ENCODE measurements at places on chromosomes 1 and 21.

- no peak for DNase-seq
Measured at GRCh38 chr1:42155362-42155761, 2.2 kb downstream of the GUCA2B start.

GRCh38 chr1:29551123-29551936, 315.0 kb downstream of the PTPRU start:
- no peak for DNase-seq

DNA sequence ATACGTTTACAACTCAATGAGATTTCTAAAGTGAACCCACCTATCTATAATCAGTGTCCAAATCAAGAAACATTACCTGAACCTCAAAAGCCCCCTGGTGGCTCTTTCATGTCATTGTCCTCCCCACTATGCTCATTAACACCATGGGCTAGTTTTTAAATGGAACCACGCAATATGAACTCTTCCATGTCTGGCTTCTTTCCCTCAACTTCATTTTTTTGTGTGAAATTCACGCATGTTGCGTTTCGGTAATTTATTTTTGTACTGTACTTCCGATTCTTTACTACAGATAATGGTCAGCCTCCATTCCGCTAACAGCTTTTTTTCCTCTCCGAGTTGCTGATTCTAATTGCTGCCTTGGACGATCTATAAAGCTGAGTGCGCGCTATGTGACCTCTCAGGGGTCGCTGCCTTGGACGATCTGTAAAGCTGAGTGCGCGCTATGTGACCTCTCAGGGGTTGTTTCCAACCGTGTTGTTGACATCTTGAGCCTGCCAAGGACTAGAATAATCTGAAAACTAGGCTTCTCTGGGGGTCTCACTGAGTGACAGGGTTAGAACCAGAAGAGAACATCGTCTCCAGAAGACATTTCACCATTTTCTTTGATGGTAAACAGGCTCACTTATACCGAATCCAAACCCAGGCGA, 1.1 kb upstream of the CACYBP start:
- peak; percentile 60 for DNase-seq

DNA sequence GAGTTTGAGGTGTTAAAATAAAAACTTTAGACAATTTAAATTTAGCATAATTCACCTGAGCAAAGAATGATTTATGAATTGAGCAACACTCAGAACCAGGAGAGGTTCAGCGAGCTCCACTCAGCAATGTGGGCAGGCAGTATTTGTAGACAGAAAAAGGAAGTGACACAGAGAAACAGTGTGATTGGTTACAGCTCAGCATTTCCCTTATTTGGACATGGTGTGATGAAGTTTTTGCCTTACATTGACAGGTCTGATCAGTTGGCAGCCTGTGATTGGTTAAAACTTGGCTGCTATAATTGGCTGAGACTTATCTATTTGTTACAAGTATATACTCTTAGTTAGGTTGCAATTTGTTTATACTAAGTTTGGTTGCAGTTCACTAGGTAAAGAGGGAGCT, 621.2 kb upstream of the PRMT6 start:
- no peak for DNase-seq

GRCh38 chr1:85047472-85048295, 616 bp downstream of the MCOLN3 start:
- no peak for DNase-seq

DNA sequence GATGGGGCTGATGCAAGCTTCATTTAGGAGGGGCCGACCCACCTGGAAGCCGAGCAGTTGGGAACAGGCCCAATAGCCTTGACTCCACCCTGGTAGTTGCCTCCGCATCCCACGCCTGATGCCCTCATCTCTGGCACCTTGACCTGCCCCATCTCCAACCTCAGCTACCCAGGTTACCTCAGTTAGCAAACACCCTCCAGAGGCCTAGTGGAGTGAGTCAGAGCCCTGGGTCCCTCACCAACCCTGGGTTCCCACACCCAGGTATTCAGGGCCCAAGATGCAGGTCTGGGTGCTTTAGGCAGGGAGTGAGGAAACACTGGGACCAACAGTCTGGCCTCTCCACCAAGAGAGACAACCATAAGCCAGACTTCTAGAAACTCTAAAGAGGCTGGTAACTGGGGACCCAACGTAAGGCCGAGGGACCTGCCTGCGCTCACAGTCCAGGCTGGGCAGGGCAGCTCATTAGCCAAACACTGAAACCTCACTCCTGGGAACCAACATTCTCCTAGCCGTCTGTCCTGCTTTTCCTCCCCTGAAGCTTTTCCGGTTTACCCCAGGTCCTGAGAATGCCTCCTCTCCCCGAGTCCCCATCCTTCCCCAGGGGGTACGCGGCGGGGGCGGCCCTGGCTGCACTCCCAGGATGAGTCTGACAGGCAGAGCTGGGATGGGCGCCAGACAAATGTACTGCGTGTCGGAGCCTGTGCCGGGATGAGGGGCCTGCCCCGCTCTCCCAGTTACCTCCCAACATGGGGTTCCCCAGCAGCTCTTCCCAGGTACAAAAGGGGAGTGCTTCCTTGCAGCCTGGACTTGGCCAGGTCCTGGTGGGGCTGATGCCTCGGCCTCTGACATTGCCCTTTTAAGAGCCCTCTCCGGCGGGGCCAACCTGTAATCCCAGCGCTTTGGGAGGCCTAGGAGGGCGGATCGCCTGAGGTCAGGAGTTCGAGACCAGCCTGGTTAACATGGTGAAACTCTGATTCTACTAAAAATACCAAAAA, 8.9 kb upstream of the CELSR2 start:
- no peak for DNase-seq

DNA sequence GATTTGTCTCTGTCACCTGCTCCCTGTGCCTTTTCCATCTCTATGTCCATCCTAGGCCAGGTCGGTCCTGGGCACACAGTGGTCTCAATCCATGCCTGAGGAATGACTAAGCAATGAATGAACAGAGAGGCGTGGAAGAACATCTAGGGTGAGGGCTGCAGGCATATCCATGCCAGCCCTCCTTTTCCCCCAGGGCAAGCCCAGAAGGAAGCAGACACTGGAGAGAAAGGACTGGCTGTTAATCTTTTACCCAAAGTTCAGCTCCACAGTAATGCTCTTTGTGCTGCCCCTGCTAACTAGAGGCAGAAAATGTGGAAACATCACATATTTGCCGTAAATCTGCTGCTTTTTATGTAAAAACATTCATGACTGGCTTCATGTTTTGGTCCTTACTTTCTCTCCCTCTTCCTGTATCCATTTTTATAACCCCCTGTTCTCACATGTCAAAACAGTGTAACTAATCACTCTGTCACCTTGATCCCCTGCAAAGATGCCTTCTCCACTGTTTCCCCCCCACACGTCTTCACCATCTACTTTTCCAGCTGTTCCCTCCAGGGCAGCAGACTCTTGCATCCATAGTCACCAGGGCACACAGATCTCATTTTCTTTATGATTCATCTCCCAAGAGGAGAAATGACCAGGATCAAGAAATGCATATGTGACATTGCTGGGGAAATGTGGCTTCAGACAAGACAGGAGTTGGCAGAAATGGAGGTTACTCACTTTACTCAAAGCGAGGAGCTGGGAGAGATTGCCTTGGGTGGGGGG, 166.4 kb upstream of the PROX1 start:
- no peak for DNase-seq

GRCh38 chr1:214493126-214493796, 58.1 kb downstream of the PTPN14 start:
- no peak for DNase-seq

DNA sequence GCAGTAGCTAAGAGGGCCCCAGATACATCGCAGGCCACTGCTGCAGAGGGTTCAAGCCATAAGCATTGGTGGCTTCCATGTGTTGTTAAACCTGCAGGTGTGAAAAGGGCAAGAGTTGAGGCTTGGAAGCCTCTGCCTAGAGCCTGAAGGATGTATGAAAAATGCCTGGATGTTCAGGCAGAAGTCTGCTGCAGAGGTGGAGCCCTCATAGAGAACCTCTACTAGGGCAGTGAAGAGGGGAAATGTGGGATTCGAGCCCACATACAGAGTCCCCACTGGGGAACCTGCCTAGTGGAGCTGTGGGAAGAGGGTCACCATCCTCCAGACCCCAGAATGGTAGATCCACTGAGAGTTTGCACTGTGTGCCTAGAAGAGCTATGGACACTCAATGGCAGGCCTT, 30.6 kb upstream of the ADGRL4 start:
- DNase-seq, result no peak

DNA sequence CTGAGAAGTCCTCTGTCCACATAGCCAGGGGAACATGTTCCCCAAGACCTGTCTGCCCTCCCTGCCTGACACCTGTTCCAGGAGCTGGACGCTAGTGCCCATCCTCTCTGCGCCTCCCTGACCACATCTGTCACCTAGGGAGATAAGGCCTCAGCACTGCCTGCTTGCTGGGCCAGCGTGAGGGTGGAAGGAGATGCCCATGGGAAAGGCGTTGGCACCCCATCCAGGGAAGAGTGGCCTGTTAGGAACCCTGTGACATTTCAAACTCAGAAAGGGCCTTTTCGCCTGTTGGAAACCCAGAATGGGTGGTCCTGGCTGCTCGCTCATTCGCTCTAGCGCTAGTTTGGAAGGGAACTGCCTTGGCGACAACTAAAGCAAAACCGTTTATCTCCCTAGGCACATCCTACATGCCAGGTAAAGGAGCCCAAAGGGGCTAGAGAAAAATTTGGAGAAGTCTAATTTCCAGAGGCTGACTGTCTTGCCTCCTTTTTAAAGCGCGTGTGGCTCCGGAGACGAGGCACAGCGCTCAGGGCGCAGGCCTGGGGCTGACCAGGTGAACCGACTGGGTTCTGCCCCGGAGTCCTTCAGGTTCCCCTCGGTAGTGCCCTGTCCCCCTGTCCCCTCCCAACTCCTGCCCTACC, 410 bp downstream of the ACTA1 start:
- DNase-seq, result no peak

- DNase-seq, result no peak
Measured at GRCh38 chr1:8361198-8361849, 43.4 kb downstream of the SLC45A1 start.

- no peak for DNase-seq
Measured at GRCh38 chr21:38129711-38130110, 127.1 kb upstream of the KCNJ15 start.

DNA sequence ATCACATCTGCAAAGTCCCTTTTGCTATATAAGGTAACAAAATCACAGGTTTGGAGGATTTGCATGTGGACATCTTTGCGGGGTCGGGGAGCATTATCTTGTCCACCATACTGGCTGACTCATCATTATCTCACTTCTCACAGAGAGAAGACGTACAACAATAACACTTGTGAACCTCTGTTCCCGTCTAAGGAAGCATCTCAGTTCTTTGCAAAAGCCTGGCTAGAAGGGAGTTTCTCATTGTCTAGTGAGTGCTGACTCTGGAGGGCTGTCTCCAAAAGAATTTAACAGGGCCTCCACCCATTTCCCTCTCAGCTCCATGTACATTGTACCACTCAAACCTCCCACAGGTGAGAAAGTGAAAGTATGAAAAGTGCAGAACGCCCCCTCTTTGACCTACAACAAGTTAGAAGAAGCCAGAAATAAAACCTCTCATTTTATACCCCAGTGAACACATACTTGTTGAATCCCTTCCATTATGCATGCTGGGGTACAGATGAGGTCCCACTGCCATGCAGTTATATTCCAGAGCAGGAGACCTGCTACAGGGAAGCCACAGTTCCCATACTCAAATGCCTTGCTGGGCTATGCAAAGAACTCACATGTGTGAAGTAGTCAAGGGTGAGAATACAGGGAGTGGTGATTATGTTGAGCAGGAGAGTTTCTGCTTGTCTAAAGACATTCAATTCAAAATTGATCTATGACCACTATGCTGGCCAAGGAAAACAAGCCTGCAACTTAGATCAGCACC, 121.7 kb upstream of the PRDX6 start:
- DNase-seq, result no peak

DNA sequence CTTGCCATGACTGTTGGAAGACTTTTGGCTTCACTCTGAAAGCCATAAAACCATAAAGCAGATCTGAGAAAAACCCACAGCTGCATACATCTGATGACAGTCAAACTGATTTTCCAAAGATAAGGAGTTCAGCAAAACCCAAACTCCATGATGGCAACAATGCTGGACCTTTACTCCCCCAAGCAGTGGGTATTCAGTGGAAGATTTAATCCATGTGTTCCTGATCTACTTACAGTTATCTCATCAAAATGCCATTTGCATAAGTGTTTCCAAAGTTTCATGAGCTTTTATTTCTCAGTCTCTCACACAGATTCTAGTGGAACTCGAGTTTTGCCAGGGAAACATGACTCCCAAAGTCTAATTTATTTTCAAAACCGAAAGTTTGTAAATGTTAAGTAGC, 184.9 kb downstream of the ZC3H11B start:
- DNase-seq, result no peak

GRCh38 chr1:38708701-38709258, 150.8 kb downstream of the RRAGC start:
- DNase-seq, result no peak

GRCh38 chr1:6083801-6084446, 38.2 kb downstream of the KCNAB2 start:
- no peak for DNase-seq

- no peak for DNase-seq
Measured at GRCh38 chr1:57826535-57826934, 402.7 kb upstream of the DAB1 start.

GRCh38 chr1:44539991-44540730, 134.1 kb downstream of the TMEM53 start:
- no peak for DNase-seq

- no peak for DNase-seq
Measured at GRCh38 chr1:101849356-101849755, 147.4 kb downstream of the OLFM3 start.

GRCh38 chr1:231940701-231941100, 314.1 kb downstream of the DISC1 start:
- no peak for DNase-seq

DNA sequence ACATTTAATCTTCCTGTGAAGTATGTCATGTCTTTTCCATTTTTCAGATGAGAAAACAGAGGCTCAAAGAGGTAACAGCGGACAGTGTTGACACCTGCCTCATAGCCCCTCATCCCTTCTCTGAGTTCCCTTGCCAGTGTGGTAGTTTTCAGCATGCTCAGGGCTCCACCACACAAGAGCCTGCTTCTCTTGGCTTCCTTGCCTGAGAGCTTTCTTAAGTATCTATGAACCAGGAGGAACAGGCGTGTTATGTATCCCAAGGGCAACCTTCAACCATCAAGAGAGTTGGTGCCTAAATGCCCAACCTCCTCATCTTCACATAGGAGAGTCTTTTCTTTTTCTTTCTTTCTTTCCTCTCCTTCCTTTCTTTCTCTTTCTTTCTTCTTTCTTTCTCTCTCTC, 5.9 kb upstream of the PAFAH2 start:
- no peak for DNase-seq

DNA sequence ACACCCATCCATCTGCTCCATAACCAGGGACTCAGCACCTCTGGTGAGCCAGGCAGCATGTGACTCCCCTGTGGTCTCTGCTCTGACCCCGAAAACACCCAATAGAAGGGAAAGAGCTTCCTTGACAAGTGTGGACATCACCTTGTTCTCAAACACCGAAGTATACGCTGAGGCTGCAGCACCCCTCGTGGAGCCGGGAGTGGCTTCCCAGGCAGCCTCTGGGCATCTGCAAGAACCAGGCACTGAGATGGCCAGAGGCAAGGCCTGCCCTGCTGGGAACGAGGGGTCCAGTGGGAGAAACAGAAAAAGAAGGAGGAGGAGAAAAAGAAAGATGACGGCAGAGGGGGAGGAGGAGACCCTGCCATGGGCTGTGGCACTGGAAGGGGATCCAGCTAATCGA, 18.2 kb upstream of the AJAP1 start:
- DNase-seq, result no peak

GRCh38 chr1:112702067-112702395, 4.9 kb downstream of the RHOC start:
- DNase-seq, result no peak

- DNase-seq, result no peak
Measured at GRCh38 chr1:37042506-37042905, 8.2 kb upstream of the GRIK3 start.

Measured in T-helper 2 cell (primary cell).